IPS-NIHi11 (cell line): ENCODE measurements at places on chromosomes 16 and 17.

DNA sequence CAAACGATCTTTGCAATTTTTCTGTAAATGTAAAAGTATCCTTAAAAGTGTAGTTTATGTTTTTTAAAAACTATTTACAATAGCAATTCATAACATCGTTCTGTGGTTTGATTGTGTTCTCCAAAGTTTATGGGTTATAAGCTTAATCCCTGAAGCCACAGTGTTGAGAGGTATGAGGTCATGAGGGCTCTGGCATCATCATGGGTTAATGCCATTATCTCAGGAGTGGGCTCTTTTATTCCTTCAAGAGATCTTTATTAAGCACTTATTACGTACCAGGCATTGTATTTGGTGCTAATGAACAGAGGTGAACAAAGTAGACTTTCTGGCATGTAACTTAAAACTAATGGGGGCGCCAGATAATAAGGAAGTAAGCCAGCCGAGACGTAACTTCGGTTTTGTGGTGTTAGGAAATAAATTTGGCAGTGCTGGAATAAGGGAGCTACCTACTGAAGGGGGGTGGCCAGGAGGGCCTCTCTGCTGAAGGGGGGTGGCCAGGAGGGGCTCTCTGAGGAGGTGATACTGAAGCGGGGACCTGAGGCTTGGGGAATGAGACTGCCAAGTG is 158.1 kb downstream of the VPS53 start:
- DNase-seq, result no peak

GRCh38 chr17:52124561-52124960 is 34.0 kb downstream of the CA10 start:
- DNase-seq, result no peak

GRCh38 chr16:86431540-86431939 is 78.8 kb upstream of the FOXF1 start:
- no peak for DNase-seq

DNA sequence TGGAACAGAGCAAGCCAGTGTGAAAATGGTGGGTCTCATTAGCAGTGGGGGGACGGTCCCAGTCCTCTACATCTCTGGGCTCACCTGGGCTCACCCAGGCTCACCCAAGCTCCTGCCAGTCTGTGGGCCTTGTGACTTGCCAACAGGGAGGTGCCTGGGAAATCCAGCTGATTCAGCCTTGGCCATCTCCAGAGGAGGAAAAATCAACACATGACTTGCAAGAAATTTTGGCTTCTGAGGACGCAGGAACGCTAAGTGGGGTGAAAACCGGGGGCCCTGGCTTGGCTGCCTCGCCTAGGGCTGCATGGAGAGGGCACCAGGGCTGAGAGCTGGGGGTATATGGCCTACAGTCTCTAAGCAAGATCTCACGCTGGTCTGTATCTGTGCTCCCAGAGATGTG is 47.7 kb downstream of the VAC14 start:
- DNase-seq, result no peak

DNA sequence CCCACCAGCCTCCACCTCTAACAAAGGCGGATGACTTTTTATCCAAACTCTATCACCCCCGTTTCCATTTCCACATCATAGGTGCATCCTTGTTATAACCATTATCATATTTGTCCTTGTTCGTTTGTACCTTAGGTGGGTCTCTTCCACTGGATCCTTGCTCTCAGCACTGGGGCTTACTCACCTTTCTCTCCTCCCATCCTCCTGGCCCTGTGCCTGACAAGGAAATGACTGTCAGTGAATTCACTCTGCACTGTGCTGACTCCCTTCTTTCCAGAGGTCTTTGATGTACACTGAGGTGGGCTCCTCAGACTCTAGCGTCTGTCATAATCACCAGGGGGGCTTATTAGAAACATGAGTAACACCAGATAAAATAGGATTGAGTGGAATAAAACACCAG is 3.1 kb downstream of the GSG1L2 start:
- DNase-seq, result no peak
